ENCODE measurements at places on chromosomes 4 and X.
A peak's percentile ranks its signal among the peaks of the same experiment; 100 is the strongest.

- DNase-seq, result no peak
Observed at GRCh38 chrX:97132664-97133415, 249.1 kb downstream of the RPA4 start.

DNA sequence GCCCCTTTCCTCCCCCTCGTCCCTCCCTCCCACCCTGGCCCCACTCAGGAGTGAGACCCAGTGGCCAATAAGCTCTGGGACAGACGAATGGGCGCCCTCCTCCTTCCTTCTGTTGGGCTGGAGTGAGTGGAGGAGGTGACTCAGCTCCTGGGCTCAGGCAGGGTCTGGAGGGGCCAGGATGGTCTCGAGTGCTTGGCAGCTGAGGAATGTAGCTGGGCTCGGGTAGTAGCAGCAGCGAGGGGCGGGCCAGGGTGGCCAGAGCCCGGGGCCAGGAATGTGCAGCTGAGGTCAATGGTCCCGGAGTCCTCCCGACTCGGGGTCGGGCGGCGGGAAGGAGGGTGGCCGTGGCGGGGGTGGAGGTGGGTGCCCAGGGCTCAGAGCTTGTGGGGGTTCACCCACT, 15.0 kb downstream of the G6PD start:
- DNase-seq, result no peak

- DNase-seq, result no peak
Observed at GRCh38 chr4:189850239-189850856, 90.3 kb upstream of the FRG1 start.

GRCh38 chrX:49184294-49185281, 1.6 kb downstream of the PRICKLE3 start:
- peak; percentile 52 for DNase-seq

GRCh38 chr4:8594097-8595038, 1.8 kb downstream of the CPZ start:
- DNase-seq, result peak; percentile 22

DNA sequence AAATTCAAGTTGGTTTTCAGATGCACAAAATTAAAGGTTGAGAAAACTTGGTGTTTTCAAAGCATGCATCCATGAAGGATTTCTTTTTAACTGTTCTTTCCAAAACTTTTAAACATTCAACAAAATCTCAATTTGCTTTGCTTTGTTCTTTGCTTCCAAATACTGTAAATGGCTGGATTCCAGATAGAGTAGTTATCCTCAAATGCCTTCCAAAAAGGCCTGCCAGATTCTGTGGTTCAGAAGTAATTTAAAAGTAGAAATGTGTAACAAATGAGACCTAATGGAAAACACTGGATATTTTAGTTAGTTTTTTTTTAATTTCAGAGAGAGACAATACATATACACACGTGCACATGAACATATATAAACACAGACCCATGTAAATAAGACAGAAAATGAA, 97.3 kb downstream of the NR3C2 start:
- DNase-seq, result no peak

GRCh38 chrX:107662145-107662544, 33.8 kb downstream of the PRPS1 start:
- DNase-seq, result no peak

DNA sequence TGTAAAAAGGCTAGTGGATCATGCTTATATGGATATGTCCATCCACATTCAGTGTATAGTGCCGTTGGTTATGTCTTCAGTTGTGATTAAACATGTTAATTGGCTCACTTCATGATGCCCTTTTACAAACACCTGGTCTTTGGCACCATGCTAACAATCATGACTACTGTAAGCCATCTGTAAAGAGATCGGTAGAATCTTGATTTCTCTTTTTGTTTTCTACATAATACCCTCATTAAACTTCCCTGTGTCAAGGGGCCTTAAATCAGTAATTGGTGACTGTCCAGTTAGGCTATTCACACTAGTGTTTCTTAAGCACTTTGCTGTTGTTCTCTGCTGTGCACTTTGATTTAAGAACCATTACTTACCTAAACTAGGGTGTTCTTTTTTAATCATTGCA, 475.2 kb downstream of the RPA4 start:
- DNase-seq, result no peak

DNA sequence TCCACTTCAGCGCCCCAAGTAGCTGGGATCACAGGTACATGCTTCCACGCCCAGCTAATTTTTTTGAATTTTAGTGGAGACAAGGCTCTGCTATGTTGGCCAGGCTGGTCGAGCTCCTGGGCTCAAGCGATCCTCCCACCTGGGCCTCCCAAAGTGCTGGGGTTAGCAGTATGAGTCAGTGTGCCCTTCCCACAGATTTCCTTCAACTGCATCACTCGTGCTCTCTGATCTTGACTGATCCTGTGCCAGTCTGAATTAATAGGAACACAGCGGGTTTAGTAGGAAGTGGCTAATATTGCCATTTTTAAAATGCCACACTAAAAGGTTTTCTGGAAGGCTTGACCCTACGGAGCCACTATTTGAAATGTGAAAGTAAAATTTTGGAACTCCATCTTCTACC, 4.3 kb upstream of the SHROOM2 start:
- DNase-seq, result no peak

GRCh38 chr4:29560452-29560851, 1159.7 kb upstream of the PCDH7 start:
- peak; percentile 7 for DNase-seq

GRCh38 chrX:3777416-3777815, 64.0 kb upstream of the PRKX start:
- no peak for DNase-seq

DNA sequence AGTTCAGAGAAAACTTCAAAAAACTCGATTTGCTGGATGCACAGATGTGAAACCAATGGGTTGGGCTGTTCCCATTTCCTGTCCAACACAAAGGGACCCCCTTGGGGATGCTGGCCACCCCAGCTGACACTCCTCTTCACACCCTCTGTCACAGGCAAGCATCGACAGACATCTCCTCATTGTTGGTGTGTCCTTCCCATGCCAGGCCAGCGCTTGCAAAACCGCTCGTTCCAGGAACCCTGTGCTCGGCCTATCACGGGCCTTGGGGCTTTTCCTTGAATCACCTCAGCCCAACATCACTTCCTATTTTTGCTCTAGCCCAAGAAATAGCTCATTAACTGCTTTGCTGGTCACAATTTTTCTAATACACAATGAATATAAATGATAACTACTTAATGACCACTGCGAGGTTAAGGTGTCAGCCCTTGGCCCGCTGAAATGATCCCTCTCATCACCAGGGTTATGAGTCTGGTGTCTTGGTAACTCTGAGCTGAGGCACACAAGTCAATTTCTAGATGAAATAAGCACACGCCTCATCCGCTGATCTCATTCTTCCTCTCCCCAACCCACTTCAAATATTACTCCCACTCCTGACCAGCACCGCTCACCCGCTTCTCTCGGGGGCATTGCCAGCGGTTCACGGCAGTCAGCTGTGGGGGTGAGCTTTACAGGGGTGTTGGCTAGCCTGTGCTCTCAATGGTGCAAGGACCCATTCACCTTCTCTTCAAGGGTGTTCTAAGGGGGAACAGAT, 32.3 kb downstream of the BCOR start:
- DNase-seq, result no peak

All from skeletal muscle cell (primary cell).